ENCODE measurements at places on chromosomes 2 and 18.

GRCh38 chr2:68653538-68653982 is 10.2 kb downstream of the PROKR1 start:
- DNase-seq: no peak

- no peak for DNase-seq
Observed at GRCh38 chr2:238235331-238235732, 4.5 kb downstream of the HES6 start.

DNA sequence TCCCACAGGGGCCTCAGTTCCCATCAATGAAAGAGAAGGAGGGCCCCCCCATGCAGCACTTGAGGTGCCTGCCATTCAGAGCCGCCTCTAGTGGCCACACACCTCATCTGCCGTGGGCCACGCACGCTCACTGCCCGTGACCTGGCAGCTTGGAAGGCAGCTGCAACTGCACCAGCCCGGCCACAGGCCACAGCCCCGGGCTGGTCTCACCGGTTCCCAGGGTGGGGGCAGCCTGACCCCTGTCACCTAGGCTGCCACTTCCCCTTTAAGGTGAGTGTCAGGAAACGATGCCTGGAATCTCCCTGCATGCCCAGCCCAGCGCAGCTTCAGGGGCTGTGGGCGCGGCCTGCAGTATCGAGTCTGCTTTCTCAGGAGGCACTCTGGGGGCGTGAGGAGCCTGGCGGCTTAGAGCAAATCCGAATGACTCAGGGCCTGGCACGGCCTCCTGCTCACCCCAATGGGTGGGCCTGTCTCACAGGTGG is 2.6 kb downstream of the MAB21L4 start:
- peak; percentile 52 for DNase-seq

DNA sequence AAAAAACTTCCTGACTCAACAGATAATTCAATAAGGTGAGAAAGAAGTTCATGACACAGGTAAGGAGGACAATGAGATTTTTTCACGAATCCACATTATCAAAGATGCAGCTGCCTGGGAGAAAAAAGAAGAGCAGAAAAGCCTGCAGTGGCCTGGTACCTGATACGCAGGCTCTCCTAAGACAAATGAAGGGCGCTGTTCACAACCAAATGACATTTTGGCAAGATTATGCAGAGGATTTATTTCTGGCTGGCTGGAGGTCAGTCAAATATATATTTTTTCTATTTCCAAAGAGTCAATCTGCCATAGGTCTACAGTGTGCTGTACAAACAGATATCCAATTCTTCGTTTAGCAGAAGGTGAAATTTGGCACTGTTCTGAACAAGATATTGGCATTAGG is 257.3 kb downstream of the STK39 start:
- DNase-seq: no peak

- no peak for DNase-seq
Observed at GRCh38 chr18:9106800-9107584, 4.5 kb downstream of the NDUFV2 start.

GRCh38 chr18:59835605-59836379 is 64.0 kb upstream of the PMAIP1 start:
- DNase-seq: no peak

DNA sequence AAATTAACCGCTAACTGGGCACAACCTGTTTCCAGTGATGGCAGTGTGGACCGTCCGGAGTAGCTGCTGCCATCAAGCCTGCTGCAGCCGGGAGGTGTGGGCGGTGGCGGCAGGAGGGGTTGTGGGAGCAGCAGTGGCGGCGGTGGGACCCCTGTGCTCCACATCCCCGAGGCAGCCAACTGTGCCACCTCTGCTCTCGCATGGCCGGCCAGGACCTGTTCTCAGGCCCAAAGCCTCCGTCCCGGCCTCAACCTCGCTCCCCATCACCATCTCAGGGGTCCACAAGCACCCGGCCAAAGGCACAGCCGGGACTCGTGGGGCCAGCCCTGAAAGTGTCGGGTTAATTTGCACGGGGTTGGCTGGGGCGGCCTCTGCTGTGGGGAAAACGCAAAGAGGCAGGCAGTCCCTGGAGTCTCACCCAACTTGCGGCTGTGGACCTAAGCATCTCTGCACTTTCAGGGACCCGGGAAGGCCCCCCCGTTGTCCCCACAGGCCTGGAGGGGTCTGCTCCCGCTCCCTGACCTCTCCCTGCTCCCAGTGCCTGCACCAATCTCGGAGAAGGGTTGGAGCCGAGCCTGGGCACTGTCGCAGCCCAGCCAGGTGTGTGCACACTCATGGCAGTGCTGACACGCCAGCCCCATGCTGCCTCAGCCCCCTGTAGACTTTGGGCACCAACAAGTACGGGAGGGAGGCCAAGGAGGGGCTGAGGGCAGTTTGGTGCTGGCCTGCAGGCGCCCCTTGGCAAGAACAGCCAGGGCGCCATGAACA is 44.4 kb upstream of the PEX13 start:
- DNase-seq: no peak

GRCh38 chr2:20675701-20676352 is 8.9 kb downstream of the GDF7 start:
- no peak for DNase-seq

- no peak for DNase-seq
Observed at GRCh38 chr2:71646028-71646427, 192.7 kb downstream of the DYSF start.

- DNase-seq: no peak
Observed at GRCh38 chr2:139077099-139077737, 297.0 kb upstream of the NXPH2 start.

DNA sequence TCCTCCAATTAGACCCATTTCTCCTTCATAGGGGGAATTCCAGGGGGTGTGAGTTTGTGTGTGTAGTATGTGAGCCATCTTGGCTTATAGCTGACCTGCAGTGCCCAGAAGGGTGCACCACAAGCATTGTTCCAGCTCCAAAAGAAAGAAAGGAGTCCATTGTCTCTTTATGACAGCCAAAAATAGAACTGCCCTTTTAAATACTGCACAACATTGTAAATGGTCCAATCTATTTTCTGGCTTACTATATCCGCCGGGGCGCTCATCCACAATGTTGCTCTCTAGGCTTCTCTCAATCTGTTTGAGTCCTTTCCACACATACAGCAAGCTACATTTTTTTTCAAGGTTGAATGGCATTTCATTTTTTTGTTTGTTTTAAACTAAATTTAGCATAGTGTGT is 517.5 kb downstream of the STK39 start:
- DNase-seq: no peak

GRCh38 chr18:34710458-34710914 is 388 bp downstream of the DTNA start:
- DNase-seq: no peak

DNA sequence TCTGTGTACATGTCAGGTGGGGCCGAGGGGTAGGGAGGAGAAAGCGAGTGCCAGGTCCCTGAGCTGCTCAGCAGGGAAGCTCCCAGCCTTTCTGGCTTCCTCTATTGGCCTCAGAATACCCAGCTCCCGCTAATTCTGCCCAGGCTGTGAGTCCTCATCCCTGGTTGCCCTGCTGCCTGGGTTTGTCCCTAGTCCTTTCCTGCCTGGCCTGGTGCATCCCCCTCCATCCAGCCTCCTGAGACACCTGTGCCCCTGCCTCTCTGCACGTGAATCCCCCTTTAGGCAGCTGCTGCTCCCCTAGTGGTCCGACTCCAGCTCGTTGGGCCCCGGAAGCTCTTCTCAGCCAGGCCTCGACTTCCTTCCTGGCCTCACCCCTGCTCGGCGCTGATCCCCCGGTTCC is 54.6 kb downstream of the INHBB start:
- DNase-seq: no peak

DNA sequence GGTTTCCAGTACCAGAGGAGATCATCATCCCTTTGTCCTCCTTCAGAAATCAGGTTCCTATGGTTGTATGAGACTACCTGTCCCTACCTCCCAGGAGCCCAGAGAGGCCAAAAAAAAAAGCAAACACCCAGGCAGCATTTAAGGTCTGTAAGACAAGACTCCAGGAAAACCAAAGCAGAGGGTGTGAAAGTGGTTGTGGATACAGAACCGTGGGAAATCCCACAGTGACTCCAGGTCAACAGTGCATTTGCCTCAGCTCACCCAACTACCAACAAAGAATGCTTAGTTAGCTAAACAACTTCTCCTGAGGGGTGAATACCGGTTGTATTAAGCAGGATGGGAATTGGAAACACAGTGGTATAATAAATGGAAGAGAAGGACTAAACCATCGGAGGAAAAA is 83.6 kb downstream of the LBH start:
- no peak for DNase-seq

DNA sequence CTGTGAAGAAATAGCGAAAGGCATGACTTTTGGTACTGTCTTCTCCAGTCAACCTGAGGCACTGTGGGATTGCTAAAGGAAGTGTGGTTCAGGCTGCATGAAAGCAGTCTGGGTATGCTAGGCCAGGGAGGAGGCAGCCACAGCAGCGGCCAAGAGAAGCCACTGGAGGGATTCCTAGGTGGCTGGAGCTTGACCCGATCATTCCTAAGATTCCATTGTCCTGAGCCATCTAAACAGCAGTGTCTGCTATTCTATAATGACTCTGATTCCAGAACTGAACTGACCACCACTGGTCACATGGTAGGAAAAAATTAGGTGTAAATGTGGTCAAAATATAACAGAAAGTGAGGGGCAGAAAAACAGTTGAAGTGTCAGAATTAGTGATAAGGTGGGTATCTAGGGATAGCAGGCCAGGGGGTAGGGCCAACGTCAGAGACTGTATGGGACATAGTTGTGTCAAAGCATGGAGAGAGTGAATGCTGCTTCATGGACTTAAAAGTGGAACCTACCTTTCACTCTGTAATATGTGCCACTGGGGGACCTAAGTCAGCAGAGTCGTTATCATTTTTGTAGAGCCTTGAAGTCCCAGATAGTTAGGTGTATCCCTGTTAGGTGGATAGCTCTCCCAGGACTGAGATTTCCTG is 204.6 kb downstream of the CTNNA2 start:
- no peak for DNase-seq

GRCh38 chr2:17901246-17901645 is 22.8 kb downstream of the KCNS3 start:
- no peak for DNase-seq

DNA sequence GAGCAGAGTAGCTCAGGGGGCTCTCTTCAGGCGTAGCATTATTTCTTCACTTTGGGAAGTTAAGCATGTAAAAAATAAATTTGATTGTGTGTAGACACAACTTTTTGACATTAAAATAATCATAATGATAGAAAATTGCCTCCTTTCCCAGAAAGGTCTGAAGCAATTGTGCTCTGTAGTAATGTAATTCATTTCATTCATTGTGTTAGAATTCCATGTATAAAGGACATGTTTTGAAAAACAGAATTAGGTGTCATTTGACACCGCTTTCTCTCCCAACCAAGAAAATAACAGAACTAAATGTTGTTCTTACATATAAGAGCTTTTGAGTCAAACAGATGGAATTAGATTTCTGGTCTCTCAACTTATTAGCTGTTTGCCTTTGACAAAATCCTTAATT is 1064.2 kb upstream of the FAM98A start:
- no peak for DNase-seq

GRCh38 chr2:189164746-189165145 is 14.8 kb downstream of the COL5A2 start:
- DNase-seq: no peak

DNA sequence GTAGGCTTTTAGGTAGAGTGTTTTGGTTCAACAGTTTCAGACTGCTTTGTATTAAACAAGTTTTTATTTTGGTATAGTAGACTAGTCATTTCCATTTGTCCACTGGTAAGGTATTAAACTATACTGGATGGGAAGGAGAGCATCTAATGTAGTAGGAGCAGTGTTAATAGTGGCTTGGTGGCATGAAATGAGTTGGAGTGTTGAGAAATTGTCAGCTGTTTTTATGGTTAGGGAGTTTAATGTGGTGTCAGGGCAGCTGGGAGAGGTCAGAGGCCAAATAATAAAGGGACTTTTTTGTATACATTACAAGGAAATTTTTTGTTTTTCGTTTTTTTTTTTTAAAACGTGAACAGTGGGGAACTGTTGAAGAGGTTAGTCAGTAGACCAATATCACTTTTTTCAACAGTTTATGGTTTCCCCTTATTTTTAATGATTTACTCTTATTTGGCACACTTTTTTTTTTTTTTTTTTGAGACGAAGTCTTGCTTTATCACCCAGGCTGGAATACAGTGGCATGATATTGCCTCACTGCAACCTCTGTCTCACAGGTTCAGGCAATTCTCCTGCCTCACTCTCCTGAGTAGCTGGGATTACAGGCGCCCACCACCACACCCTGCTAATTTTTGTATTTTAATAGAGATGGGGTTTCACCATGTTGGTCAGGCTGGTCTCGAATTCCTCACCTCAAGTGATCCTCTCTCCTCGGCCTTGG is 21.2 kb downstream of the ACTR3 start:
- DNase-seq: no peak

- no peak for DNase-seq
Observed at GRCh38 chr2:63734510-63734909, 107.2 kb upstream of the UGP2 start.

GRCh38 chr18:22624176-22624575 is 206.5 kb upstream of the CTAGE1 start:
- no peak for DNase-seq

GRCh38 chr18:58572181-58572580 is 56.7 kb downstream of the ALPK2 start:
- no peak for DNase-seq

DNA sequence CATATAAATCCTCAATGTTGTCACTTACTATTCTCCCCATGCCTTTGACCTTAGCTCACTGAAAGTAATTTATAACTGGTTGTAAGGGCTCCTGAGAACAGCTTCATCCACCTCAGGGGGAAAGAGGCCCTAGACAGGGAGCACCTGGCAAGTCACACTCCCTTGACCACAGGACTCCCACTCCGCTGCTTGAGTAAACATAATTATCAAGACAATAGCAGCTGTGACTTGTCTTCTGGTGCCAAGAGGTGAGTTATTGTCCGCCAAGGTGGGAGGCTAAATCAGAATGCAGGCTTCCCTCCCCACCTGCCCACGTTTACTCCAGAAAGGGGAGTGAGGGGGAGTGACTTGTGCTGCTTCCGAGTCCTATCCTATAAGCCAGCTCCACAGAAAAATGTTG is 230.6 kb upstream of the LRATD1 start:
- DNase-seq: no peak

DNA sequence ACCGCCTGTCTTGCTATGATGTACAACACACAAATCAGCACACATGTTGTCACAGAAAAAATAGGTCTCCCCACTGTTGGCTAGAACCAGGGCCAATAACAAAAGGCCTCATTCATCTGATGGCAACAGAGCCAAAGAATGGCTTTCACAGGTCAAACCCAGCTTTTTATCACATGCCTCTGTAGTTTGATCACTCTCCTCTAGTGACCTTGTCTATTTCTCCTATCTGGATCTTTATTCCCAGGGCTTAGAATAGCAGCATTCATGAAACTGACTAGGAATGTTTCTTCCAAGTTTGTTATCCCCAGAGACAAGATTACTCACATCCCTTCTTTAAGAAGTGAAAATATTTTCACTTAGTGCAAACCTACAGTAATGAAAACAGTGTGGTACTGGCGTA is 285.8 kb upstream of the GYPC start:
- no peak for DNase-seq

GRCh38 chr2:102418421-102418961 is 4.5 kb upstream of the IL18RAP start:
- DNase-seq: no peak

GRCh38 chr2:84900971-84901370 is 4.5 kb upstream of the TMSB10 start:
- DNase-seq: no peak
